IMR-90 (cell line): ENCODE measurements at places on chromosomes 3 and 15. TPM values are rescaled to one million over a fixed set of nuclear protein-coding genes. Genes with fewer than 3 reads are reported as not detected.

INSYN1 gene
- under 0.01 and 0.18 TPM in 2 replicates for total RNA-seq

TERC gene
- total RNA-seq = 17.8 and 57.0 TPM in 2 replicates

TTLL3 gene
- 5.8 and 6.8 TPM in 2 replicates for total RNA-seq

MINAR1 gene
- 1.4 and 1.6 TPM in 2 replicates for total RNA-seq

PPARG gene
- 21.9 and 23.8 TPM in 2 replicates for total RNA-seq
